ENCODE measurements at places on chromosomes 5 and 9.

DNA sequence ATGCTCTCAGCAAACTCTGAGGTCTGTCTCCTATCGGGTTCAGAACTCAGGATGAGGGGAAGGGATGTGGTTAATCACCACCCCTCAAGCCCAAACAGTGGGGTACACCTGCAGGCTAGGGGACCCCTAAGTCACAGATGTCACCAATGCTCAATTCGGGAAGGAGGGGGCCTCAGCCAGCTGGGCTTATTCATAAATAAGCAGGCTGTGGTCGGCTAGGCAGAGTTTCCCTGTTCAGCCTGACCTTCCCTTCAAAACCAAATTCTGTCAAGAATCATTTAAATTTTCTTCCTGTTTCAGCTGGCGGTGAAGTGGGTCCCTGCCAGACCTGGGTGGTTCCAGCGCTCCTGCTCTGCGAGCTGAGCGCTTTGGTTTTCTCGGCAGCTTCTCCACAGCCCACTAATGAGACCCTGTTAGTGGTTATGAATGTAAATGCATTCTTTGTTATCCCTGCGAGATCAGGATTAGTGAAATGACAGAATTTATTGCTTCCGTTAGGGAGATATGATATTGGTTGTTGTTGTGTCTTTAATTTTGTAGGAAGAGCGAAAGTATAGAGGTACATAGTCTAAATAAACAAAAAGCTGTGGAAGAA is 68.3 kb downstream of the AK8 start:
- DNase-seq = no peak

GRCh38 chr9:22240619-22241018 is 206.0 kb upstream of the DMRTA1 start:
- no peak for DNase-seq

DNA sequence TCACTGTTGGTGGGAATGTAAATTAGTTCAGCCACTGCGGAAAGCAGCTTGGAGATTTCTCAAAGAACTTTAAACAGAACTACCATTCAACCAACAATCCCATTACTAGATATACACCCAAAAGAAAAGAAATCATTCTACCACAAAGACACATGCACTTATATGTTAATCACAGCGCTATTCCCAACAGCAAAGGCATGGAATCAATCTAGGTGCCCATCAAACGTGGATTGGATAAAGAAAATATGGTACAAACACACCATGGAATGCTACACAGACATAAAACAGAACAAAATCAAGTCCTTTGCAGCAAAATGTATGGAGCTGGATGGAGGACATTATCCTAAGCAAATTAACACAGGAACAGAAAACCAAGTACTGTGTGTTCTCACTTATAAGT is 42.1 kb downstream of the PRUNE2 start:
- DNase-seq = no peak

GRCh38 chr9:5425006-5425628 is 12.6 kb downstream of the PLGRKT start:
- DNase-seq = no peak

GRCh38 chr9:87115785-87116184 is 168.5 kb upstream of the GAS1 start:
- DNase-seq = no peak
